ENCODE measurements at places on chromosomes 5 and 9. TPM values are rescaled to one million over a fixed set of nuclear protein-coding genes. Genes with fewer than 3 reads are reported as not detected.

CCNJL gene
- 12.7 TPM for polyA plus RNA-seq

RHOBTB3 gene
- polyA plus RNA-seq = 38.8 TPM

TMEM215 gene
- not detected for polyA plus RNA-seq

ADCY2 gene
- polyA plus RNA-seq = 7.6 TPM

MYMK gene
- 0.31 TPM for polyA plus RNA-seq

FSTL4 gene
- not detected for polyA plus RNA-seq

F2RL1 gene
- 9.8 TPM for polyA plus RNA-seq

ZNF474 gene
- 1.7 TPM for polyA plus RNA-seq

SLC45A2 gene
- polyA plus RNA-seq = 0.17 TPM

SLCO6A1 gene
- not detected for polyA plus RNA-seq

DOCK8 gene
- 6.8 TPM for polyA plus RNA-seq

DNA sequence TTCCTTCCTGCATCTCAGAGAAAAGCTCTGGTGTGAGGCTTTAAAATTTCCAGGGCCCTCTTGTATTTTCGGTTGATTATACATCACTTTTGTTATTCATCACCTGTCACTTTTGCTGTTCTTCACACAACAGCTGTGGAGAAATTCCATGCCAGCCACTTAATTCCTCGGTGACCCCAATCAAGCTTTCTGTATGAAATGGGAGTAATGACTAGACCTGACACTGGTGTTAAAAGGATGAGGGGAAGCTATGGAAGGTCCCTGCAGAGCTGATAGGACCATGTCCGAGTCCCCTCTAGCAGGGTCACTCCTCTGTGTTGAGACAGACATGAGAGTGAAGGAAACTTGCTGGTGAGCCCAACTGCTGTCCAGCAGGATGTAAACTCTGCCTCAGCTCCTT, 59.7 kb downstream of the GPR21 start:
- DNase-seq = no peak

- DNase-seq = no peak
Measured at GRCh38 chr5:1561402-1561929, 37.7 kb upstream of the LPCAT1 start.

- no peak for DNase-seq
Measured at GRCh38 chr5:113292462-113292861, 142.3 kb downstream of the TSSK1B start.

GRCh38 chr9:68416936-68417564, 60.6 kb downstream of the PGM5 start:
- DNase-seq = no peak

GRCh38 chr5:35855187-35855586, 1.5 kb upstream of the IL7R start:
- DNase-seq = no peak

GRCh38 chr9:34430843-34431437, 27.4 kb downstream of the FAM219A start:
- DNase-seq = peak; percentile 72

DNA sequence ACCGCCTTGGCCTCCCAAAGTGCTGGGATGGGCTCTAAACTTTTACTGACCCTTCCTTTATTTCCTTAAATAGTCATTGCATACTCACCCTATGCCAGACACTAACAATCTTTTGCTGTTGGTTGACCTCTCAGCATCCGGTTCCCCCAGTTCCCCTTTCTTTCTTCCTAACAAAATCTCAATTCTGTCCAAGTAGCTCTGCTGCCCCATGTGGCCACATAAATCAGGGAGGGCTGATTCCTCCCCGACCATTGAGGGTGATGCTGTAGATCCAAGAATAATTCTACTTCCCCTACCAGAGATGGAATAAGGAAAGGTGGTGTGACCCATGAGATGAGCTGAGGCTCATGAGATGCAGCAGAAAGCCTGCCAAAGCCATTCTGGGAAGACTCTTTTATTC, 315.3 kb upstream of the MSX2 start:
- DNase-seq = no peak

DNA sequence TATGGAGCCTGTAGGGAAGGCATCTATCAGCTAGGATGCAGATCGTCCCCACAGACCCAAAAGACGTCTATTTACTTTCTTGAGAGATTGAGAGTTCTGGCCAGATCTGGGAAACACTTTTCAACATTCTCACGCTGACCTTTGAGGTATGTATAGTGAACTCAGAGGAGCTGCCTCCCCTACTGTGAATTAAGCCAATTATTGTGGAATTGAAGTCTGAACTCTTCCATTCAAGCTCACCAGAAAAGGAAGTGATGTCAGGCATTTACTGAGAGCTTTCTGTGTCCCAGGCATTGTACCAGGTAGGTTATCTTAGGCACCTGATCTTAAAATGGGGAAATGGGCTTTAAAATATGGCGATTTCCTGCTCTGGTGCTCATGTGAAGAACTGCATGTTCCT, 136.5 kb downstream of the SV2C start:
- DNase-seq = no peak

GRCh38 chr5:177610131-177610769, 10.3 kb downstream of the B4GALT7 start:
- no peak for DNase-seq

DNA sequence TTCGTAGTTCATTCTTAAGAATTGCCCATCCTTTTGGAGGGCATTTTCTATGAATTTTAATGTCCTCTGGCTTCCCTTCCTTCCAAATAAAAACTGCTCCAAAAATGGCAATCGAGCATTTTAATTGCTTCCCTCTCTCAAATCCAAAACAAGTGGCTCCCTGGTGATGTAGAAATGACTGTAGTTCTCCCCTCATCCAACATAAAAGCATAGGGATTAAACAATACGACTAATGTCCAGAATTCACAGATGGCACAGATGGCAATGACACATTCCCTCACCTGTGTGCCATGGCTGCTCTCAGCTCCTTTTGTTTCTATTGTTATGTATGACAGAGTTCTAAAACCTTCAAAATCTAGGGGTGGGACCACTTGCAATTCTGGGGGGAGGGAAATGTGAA, 417.3 kb downstream of the RAB3C start:
- DNase-seq = no peak

DNA sequence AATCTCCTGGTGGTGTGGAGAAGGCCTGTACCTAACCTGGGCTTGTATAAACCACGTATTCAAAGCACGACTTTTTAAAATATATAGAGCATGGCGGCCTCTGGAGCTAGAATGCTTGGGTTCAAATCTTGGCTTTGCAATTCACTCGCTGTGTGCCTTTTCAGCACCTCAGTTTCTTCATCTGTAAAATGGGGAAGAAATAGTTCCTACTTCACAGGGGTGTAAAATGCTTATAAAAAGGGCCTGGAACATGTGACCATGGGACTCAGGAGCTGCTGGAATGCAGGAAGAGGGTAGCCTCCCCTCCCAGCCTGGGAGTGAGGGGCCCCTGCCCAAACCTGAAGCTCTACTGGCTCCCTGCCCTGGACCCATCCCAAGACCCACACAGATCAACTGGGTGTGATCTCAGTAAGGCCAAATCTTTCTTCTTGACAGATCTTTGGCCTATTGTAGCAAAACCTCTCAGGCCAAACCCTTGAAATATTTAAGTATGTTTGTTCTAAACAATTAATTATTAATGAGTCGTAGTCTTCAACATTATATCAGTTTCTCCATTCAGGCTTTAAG, 269.0 kb downstream of the ZSWIM6 start:
- no peak for DNase-seq

DNA sequence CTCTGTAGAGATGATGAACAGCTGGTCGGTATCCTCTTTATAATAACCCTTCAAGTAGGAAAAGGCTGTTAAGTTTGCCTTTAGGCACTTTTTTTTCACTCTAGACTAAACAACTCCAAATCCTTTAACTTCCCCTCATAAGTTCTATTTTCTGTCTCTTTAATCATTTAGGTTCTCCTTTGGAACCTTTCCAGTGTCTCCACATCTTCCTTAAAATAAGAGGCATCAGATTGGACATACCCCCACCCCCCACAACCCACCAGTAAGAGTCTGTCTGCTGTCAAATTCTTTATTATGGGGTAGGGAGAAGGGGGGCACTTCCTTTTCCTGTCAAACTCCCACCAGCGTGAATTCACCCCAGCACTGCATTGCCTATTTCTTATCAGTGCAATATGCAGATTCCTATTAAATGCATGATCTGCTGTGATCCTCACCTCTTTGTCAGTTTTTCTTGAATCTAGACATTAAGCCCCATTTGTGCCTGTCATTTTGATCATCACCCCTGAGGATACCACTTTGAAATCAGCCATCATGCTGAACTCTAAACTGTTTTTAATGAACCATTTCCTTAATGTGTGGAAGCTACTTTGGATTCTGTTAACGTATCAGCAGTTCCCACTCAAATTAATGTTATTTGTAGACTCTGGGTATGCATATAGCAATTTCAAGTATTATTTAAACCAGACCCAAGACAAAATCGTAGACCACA, 212.2 kb downstream of the PDZD2 start:
- DNase-seq = no peak

DNA sequence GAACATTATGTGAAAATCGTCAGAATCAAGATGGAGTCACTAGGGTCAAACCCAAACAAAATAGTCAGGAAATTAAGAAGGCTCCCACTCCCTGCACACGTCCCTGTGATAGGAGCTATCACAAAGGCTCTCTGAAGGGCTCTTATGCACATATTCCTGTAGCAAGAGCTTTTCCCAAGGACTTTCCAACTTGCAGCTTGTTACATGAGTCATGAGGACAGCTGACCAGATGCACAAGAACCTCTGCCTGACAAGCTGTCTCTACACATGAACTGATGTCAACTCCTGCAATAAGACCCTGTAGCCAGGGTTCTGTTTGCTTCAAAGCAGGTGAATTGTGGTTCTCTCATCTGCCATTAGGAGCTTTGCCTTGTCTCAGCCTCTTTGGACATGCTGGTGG, 122.4 kb downstream of the OLFM1 start:
- DNase-seq = no peak

- DNase-seq = no peak
Measured at GRCh38 chr9:38039090-38039906, 29.7 kb downstream of the SHB start.

DNA sequence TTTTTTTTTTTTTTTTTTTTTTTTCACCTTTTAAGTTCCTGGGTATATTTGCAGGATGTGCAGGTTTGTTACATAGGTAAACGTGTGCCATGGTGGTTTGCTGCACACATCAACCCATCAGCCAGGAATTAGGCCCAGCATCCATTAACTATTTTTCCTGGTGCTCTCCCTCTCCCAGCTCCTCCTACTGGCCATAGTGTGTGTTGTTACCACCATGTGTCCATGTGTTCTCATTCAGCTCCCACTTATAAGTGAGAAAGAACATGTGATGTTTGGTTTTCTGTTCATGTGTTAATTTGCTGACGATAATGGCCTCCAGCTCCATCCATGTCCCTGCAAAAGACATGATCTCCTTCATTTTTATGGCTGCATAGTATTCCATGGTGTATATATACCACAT, 350.5 kb downstream of the MAN2A1 start:
- DNase-seq = no peak

DNA sequence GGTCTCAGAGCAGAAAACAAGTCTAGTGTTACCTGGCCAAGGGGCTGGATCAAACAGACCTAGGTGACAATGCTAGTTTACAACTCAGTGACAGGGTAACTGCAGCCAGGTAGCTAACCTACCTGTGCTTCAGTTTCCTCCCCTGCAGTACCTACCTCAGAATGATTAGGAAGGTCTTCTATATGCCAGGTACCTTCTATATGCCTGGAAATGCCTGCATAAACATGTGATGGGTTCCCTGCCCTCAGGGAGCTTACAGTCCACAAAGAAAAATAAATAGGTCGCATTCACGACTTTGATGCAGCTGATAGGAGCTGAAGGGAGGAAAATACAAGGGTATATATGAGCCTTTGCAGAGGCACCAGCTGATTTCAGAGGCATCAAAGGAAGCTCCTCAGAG, 16.1 kb downstream of the LHFPL2 start:
- DNase-seq = no peak

DNA sequence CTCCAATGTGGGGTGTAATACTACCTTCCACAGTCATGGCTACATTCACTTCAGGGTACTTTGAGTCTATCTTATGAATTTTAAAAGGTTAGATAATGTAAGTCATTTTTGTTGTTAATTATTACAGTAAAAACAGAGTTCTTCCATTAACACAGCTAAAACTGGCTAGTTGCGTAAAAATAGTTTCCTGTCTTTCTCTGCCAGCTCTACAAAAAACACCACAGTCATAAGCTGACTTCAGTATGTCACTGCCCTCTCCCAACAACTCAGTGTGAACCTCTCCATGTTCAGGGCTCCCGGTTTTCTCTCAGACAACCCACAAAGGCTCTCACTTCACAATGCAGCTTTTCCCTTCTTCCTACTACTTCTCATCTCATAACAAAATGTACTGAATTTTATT, 84.8 kb upstream of the ITGA1 start:
- no peak for DNase-seq

DNA sequence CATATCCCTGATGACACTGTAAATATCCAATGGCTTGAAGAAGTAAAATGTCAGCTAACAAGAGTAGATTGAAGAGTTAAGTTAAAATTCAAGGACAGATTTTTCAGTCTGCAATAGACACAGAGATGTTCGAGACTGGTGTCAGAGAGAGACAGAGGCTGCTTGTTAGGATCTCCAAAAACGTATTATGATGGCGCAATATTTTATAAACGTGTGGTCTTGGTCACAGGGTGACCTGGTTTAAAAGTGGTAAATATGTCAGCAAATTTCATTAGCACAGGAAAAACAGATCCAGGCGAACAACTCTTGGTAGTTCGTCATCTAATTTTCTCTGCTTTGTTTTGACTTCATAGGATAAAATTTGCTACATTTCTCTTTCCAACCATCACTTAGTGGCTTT, 317.4 kb downstream of the MCTP1 start:
- DNase-seq = no peak

GRCh38 chr5:3186736-3187405, 408.8 kb upstream of the IRX1 start:
- no peak for DNase-seq

- DNase-seq = no peak
Measured at GRCh38 chr5:14702238-14702839, 37.8 kb downstream of the OTULIN start.

All from right lung (tissue), 10 donors.